ENCODE measurements at places on chromosomes 3 and 15.

DNA sequence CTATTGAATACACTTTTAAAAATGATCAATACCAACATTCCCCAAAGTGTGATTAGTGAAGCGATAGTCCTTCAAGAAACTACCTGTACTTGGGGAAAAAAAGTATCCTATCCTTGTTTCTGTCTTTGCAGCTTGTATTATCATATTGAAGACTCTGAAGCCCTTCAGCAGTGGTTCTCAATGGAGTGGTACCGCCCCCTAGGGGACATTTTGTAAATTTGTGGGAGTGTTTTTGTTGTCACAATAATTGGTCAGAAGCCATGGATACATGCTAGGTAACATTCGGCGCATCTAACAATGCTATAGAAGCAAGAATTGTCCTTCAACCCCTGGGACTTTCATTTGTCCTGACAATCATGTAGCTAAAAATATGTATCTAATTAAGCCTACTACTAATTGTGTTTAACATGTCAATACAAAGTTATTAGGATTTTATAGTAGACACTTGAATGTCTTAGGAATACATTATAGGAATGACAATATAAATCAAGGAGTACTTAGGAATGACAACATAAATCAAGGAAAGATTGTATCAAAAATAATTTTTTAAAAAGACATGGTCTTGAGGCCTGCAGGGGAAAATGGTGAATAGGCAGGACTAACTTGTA is 53.7 kb downstream of the NMD3 start:
- no peak for DNase-seq

- no peak for DNase-seq
Observed at GRCh38 chr3:118144919-118145318, 889.7 kb downstream of the IGSF11 start.

- DNase-seq: no peak
Observed at GRCh38 chr3:55692957-55693558, 206.0 kb upstream of the WNT5A start.

DNA sequence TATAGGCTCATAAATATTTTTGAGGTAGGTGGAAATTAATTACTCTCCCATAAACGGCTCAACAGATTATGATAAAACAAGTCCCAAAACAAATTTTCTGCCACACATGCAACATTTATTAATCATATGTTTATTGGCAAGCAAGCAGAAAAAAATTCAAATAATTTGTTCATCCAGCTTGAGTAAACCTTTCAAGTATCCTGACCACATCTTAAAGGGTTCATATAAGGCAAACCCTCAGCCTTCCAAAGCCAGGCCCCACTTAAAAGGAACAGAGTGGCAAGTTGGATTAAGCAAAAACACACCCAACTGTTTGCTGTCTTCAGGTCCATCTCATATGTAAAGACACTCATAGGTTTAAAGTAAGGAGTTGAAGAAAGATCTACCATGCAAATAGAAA is 1042.3 kb downstream of the DIPK2A start:
- DNase-seq: no peak

DNA sequence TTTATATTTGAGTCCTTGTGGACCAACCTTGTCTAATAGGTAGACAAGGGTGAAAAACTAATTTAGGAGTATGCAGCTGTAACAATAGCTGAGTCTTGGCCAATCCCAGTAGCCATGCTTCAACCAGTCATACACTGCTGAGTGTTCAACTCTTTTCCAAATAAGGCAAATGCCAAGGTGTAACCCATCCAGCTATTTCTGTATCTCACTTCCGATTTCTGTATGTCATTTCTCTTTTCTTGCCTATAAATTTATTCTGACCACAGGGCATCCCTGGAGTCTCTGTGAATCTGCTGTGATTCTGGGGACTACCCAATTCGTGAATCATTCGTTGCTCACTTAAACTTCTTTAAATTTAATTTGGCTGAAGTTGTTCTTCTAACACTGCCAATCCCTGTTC is 93.2 kb downstream of the MAGI1 start:
- no peak for DNase-seq

GRCh38 chr15:82999905-83000671 is 11.4 kb downstream of the C15orf40 start:
- peak; percentile 47 for DNase-seq
